ENCODE measurements at places on chromosomes 12 and 14. TPM values are rescaled to one million over a fixed set of nuclear protein-coding genes. Genes with fewer than 3 reads are reported as not detected.

DNA sequence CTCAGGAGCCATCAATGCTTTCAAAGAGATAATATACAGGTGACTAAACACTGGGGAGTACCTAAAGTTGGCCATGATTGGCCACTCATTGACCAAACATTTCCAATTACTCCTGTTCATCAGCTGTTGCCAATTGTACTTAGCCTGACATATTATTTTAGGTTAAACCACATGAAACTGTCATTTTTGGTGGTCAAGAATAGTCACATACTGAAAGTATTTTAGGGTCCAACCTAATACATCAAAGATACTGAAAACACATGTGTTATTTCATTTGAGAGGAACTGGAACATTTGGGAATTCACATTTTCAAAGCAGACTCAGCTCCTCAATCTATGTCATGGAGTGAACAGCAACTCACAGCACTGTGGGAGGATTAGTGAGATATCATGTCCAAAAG, 63.9 kb upstream of the KCNA5 start:
- no peak overlapping the region for H3K27ac ChIP-seq
- H3K27me3 ChIP-seq, result no peaks in the 10 kb centered on the region
- H3K4me3 ChIP-seq, result no peak overlapping the region

CNPY2 gene
- 48.8 TPM for total RNA-seq

- H3K36me3 ChIP-seq, result peaks cover 33% of the 10 kb centered on the region
- no peak overlapping the region for H3K27ac ChIP-seq
- no peak for DNase-seq
These were observed 136.5 kb downstream of the NTF3 start for GRCh38 chr12:5568325-5568981.

SLC38A4 gene
- not detected for total RNA-seq

KRT83 gene
- not detected for total RNA-seq

GRCh38 chr12:108833355-108833733, 24.0 kb downstream of the SSH1 start:
- DNase-seq, result no peak
- H3K36me3 ChIP-seq, result peaks cover 29% of the 10 kb centered on the region
- H3K4me3 ChIP-seq, result peak overlapping the region; percentile 24
- H3K27me3 ChIP-seq, result no peaks in the 10 kb centered on the region
- H3K4me1 ChIP-seq, result peaks cover 80% of the 10 kb centered on the region
- peak overlapping the region; percentile 91 for H3K27ac ChIP-seq

- H3K27me3 ChIP-seq, result no peaks in the 10 kb centered on the region
- DNase-seq, result no peak
- H3K36me3 ChIP-seq, result peaks cover 26% of the 10 kb centered on the region
- peaks cover 20% of the 10 kb centered on the region for H3K4me1 ChIP-seq
These were observed 1.4 kb downstream of the PCK2 start for GRCh38 chr14:24095271-24096068.

- H3K4me1 ChIP-seq, result peaks cover 29% of the 10 kb centered on the region
- H3K27me3 ChIP-seq, result no peaks in the 10 kb centered on the region
- peaks cover 39% of the 10 kb centered on the region for H3K36me3 ChIP-seq
- DNase-seq, result no peak
These were observed 362 bp upstream of the TSFM start for GRCh38 chr12:57782243-57782607.

DNA sequence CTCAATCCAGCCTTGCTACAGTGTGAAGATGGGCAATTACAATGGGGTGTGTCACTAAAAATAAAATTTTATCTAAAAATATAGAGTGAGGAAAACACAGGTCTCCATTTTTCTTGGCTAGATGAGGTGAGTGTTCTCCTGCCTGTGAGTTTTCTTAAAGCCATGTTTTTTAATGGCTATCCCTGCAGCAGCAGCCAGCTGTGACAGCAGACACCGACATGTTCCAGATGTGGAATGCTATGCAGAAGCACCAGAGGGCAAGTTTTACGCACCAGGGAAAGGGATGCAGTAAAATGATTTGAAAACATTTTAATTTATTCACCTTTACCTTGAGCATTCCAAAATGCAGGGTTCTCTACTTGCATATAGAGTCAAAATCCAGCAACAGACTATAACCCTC, 577.0 kb upstream of the STXBP6 start:
- no peaks in the 10 kb centered on the region for H3K4me1 ChIP-seq
- H3K4me3 ChIP-seq, result no peak overlapping the region
- no peak overlapping the region for H3K27ac ChIP-seq
- DNase-seq, result no peak
- no peaks in the 10 kb centered on the region for H3K36me3 ChIP-seq

DNA sequence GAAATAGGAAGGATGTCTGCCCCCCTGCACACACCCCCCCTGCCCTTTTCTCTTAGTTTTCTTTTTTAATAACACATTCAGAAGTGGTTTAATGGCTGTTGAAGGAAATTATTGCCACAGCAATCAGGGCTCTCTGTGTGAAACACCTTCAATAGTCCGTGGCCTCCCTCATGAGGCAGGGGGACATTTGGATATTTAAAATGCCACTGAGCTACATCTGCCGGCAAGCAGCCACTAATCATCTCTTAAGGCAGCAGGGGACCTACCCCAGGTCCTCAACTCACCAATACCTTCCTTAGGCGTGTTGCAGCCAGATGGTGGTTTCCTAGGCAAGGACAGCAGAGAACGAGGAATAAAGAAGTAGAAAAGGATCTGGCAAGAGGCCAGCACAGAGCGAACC, 283.2 kb downstream of the TTC8 start:
- H3K4me1 ChIP-seq, result no peaks in the 10 kb centered on the region
- DNase-seq, result no peak
- H3K36me3 ChIP-seq, result no peaks in the 10 kb centered on the region

LARP4 gene
- 38.6 TPM for total RNA-seq

GRCh38 chr14:75432411-75432810, 4.6 kb downstream of the JDP2 start:
- H3K27ac ChIP-seq, result no peak overlapping the region
- DNase-seq, result no peak
- H3K4me3 ChIP-seq, result no peak overlapping the region
- peaks cover 87% of the 10 kb centered on the region for H3K4me1 ChIP-seq

EML5 gene
- 3.7 TPM for total RNA-seq

- no peak overlapping the region for H3K4me3 ChIP-seq
- peaks cover 11% of the 10 kb centered on the region for H3K4me1 ChIP-seq
- DNase-seq, result no peak
- no peaks in the 10 kb centered on the region for H3K36me3 ChIP-seq
- H3K27ac ChIP-seq, result no peak overlapping the region
- no peaks in the 10 kb centered on the region for H3K27me3 ChIP-seq
These were observed 217.9 kb downstream of the PIK3C2G start for GRCh38 chr12:18479256-18479655.

FGF6 gene
- total RNA-seq, result not detected

LUM gene
- total RNA-seq, result 45.2 TPM

ERP27 gene
- 0.33 TPM for total RNA-seq

DNA sequence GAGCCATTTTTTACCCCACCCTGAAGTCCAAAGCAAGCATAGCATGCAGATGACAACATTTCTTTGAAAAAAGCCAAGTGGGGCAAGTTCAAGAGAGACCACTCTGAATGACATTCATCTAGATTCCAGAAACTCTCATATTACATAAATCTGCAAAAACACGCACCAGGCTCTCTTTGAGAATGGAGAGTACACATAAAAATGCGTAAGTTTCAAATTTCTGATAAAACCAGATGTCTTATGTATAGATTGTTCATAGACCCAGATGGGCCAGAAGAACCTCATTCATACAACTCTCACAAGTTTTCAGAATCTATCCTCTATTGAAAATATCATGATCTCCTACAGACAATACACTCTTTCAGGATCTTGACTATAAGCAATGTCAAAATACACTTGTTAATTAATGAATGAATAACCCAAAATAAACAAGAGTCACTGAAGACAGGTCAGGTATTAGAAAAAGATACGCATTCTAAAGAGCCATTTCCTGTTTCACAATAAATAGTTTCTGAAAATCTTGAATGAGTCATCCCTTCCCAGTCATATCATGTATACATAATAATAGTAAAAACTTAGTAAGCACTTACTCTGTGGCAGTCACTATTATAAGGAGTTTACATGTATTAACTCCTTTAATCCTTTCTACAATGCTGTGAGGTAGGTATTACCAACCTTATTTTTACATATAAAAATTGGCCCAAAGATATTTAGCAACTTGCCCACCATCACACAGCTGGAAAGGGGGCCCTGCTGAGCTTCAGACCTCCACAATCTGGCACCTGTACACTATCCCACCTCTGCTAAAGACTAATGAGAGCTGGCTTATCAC, 72.0 kb downstream of the PPP2R5E start:
- H3K36me3 ChIP-seq, result no peaks in the 10 kb centered on the region
- no peak overlapping the region for H3K27ac ChIP-seq
- H3K27me3 ChIP-seq, result no peaks in the 10 kb centered on the region

DNA sequence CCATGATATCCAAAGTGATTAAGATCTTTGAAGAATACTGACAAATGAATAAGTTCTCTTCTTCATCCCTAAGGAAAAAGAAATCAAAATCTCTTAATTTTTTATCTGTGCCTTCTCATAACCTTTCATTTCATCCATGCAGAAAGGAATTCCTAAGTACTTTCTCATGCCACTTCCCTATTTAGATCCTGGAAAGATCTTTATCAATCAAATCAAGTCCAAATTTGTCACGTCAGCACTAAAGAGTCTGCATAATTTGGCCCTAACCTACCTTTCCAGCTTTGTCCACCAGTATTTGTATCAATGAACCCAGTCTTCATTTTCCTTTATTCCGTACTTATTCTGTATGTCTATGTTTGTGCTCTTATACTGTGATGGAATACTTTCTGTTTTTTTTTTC, 41.2 kb downstream of the VEZT start:
- peaks cover 14% of the 10 kb centered on the region for H3K4me1 ChIP-seq
- H3K27ac ChIP-seq, result no peak overlapping the region
- no peaks in the 10 kb centered on the region for H3K27me3 ChIP-seq
- no peak overlapping the region for H3K4me3 ChIP-seq
- no peak for DNase-seq
- peaks cover 18% of the 10 kb centered on the region for H3K36me3 ChIP-seq

DNA sequence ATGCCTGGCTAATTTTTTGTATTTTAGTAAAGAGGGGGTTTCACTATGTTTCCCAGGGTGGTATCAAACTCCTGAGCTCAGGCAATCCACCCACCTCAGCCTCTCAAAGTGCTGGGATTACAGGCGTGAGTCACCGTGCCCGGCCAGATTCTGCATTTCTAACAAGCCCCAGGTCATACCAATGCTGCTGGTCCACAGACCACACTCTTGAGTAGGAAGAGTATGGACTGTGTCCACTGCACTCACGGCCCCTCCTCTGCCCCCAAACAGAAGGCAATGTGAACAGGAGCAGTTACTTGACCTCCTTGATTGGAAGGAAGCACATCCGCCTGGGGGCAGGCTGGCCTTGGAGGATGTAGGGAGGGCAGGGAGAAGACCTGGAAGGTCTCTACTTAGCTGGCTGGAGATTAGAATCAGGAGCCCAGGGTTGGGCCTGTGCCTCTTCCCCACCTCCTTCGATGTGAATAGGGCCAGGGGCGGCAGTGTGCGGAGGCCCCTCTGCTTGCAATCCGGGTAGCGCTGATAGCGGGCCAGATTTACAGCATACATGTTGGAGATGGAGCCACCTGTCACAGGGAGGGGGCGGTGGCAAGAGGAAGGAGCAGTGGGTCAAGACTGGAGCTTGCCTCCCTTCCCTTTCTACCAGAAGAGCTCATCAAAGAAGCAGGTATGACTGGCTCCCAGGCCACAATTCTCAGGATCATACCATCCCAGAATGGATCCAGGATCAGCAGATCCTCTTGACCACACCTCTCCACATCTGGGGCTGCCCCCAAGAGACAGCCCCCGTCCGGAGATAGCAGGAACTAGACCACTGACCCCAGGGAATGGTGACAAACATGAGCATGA, 9.4 kb upstream of the ZNF740 start:
- H3K4me3 ChIP-seq, result no peak overlapping the region
- no peaks in the 10 kb centered on the region for H3K36me3 ChIP-seq
- no peak overlapping the region for H3K27ac ChIP-seq
- H3K27me3 ChIP-seq, result no peaks in the 10 kb centered on the region
- peaks cover 29% of the 10 kb centered on the region for H3K4me1 ChIP-seq
- DNase-seq, result no peak
